ENCODE measurements at places on chromosomes 6 and 20.

GRCh38 chr6:144216668-144217218 lies 66.4 kb downstream of the STX11 start:
- DNase-seq, result no peak

DNA sequence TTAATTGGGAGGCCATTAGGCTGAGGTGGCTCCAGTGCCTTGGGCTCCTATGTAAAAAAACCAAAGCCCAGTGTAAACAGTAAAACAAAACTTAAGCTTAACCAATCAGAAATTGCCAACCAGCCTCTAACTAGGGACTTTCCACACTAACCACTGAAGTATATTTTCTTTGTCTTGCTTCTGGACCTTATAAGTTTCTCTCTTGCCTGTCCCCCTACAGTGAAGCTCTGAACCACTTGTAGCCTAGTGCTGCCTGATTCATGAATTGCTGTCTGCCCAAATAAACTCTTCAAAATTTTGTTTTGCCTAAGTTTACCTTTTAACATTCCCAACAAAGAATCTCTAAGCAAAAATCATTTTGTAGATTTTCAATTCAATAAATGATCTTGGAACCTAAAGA lies 28.2 kb downstream of the POPDC3 start:
- no peak for DNase-seq

- no peak for DNase-seq
These were observed 11.7 kb downstream of the TMEM244 start for GRCh38 chr6:129849456-129849855.

DNA sequence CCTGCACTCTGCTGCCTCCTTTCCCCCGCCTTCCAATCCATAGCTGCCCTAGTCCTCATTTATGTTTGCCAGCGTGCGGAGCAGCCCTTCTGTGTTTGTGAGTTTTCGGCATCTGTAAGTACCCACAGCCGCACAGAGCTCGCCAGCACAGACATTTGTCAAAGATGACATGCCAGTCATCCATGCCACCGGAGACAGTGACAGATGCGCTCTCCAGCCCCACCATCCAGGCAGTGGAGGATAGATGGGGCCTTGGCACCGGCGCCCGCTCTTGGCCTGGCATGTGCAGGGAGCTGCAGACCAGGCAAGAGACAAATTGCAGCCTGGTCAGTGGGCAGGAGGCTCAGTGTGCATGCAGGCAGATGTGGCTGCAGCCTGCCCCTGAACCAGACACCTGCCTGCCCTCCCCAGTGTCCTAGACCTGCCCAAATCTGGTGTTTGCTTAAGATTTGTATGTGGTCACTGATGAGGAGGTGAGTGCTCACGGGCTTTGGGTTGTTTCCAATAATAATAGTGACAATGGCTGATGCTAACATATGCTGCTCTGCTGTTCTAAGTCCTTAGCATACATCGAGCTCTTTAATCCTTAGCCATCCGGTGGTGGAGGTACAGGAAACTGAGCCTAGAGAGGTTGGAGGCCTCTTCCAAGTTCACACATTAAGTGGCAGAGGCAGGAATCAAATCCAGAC lies 78.1 kb downstream of the UNC5CL start:
- peak; percentile 3 for DNase-seq

- no peak for DNase-seq
These were observed 18.9 kb upstream of the SRSF6 start for GRCh38 chr20:43438578-43439316.

- no peak for DNase-seq
These were observed 65.8 kb downstream of the ADTRP start for GRCh38 chr6:11712760-11713159.

GRCh38 chr6:159163901-159164370 lies 5.3 kb upstream of the FNDC1 start:
- DNase-seq, result no peak

- DNase-seq, result no peak
These were observed 197.6 kb downstream of the PRL start for GRCh38 chr6:22099231-22099630.

DNA sequence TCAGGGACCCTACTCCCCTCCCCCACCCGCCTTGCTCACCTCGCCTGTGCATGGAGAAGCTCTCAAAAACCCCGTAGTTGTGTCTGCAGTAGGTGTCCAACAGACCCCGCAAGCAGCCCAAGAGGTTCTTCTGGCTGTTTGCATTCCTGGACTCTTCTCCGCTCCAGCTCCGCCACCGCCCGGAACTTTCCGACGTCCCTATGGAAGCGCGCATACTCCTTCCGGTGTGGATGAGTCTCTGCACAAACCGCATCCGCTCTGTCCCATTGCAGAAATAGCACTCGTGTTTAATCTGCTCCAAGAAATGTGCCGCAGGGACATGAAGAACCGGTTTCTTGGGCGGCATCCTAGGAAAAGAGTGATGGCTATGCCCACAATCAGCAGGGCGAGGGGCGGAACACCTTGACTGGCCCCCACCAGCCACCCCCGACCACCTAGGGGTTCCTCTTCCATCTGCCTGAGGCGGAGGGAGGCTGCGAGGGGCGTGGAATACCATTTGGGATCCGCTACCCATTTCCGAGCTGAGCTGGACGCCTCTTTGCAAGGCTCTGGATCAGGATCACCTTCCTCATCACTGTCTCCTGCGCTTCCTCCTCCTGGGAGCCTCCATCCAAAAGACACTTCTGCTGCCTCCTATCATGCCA lies 20.2 kb downstream of the HLA-DRA start:
- DNase-seq, result no peak

GRCh38 chr6:3618642-3619041 lies 132.9 kb downstream of the PXDC1 start:
- DNase-seq, result no peak

- no peak for DNase-seq
These were observed 312.7 kb downstream of the LAMA2 start for GRCh38 chr6:129195643-129196042.

GRCh38 chr6:47059216-47059885 lies 17.2 kb upstream of the ADGRF1 start:
- DNase-seq, result no peak

GRCh38 chr6:26029857-26030653 lies 57.2 kb upstream of the HFE start:
- no peak for DNase-seq

GRCh38 chr6:155276638-155277037 lies 12.8 kb downstream of the CLDN20 start:
- no peak for DNase-seq

DNA sequence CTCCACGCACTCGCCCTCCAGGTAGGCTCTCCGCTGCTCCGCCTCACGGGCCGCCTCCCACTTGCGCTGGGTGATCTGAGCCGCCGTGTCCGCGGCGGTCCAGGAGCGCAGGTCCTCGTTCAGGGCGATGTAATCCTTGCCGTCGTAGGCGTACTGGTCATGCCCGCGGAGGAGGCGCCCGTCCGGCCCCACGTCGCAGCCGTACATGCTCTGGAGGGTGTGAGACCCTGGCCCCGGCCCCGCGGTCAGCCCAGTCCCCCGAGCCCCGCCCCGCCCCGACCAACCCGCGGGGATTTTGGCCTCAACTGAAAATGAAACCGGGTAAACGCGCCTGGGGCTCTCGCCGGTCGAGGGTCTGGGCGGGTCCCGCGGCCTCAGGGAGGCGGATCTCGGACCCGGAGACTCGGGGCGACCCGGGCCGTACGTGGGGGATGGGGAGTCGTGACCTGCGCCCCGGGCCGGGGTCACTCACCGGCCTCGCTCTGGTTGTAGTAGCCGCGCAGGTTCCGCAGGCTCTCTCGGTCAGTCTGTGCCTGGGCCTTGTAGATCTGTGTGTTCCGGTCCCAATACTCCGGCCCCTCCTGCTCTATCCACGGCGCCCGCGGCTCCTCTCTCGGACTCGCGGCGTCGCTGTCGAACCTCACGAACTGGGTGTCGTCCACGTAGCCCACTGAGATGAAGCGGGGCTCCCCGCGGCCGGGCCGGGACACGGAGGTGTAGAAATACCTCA lies 598 bp downstream of the HLA-B start:
- no peak for DNase-seq

- no peak for DNase-seq
These were observed 166.1 kb downstream of the THBS2 start for GRCh38 chr6:169087443-169088041.

- no peak for DNase-seq
These were observed 86.3 kb downstream of the C6orf118 start for GRCh38 chr6:165223101-165223500.

GRCh38 chr6:52216932-52217575 lies 27.2 kb downstream of the IL17F start:
- DNase-seq, result no peak

DNA sequence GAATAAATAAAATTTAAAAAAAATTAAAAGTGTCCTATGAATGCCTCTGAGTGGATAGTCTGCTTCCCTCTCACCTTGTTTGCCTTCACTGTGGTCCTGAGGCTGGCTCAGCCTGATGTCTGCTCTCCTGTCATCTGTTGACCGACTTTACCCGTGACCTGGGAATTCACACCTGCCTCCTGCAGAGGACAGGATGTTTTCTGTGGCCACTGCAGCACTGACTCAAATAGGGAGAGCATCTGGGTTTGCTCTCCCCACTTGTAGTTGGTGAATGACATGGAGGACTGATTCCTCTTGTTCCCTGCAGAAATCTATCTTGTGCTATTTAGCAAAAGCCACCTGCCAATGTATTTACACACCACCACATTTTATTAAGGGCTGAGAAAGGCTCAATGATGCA lies 52.4 kb upstream of the ERVFRD-1 start:
- DNase-seq, result no peak

DNA sequence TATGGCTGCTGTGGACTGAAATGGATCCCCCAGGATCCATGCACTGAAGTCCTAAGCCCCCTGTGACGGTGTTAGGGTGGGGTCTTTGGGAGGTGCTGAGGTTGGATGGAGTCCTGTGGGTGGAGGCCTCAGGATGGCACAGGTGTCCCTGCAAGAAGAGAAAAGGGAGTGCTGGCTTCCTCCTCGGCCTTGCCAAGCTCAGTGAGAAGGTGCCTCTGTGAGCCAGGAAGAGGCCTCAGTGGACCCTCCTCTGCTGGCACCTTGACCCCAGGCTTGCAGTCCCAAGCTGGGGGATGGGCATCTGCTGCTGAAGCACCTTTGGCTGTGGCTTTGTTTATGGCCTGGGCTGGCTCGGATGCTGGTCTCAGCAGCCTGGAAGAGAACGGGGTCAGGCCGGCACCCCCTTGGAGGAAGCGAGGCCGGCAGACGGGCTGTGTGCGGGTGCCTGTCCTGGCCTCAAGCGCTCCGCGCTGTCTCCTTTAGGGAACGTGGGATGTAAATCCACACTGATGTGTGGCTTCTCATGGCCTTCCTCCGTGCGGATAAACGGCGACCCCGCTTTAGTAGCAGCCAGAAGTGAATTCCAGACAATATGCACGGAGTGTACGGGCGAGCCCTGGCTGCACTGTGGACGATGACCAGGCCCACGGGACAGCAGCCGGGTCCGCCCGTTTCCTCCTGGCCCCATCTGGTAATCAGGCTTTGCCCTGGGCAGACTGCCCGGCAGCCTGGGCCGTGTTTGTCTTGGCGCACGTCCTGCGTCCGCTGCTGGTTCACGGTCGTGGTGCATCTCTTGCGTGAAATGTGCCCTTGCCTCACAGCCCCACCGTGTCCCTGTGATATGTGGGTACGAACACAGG lies 182.6 kb downstream of the ERMARD start:
- no peak for DNase-seq

GRCh38 chr20:19483309-19483708 lies 270.9 kb downstream of the SLC24A3 start:
- DNase-seq, result no peak

DNA sequence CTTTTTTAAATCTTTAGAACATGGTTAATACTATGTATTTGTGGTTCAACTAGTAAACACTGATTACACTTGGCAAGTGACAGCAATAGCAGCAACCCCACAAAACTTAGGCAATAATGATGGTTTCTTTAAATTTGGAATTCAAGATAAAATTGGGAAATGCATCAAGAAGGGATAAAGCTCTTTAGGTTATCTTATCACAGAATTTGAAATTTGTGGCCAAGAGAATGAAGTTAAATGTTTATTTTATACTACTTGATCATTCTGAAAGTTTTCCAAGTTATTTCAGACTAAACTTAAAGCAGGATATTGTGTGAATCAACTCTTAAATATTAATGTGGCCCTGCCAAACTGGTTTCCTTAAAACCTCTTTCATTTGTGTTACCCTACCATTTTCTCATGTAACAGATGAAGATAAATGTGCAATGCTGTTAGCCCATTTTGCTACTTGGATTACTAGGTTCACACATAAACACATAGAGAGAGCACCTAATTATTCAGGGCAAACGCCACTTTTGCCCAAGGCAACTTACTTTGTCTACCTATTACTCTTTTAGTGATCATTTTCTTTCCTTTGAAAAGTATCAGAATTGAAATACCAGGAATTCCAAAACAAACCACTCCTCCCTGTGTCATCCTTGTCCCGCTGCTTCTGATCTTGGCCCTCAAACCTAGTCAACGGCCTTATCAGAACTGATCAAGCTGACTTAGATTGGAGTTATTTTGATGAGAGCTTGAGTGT lies 186.7 kb upstream of the TENT5A start:
- no peak for DNase-seq

- no peak for DNase-seq
These were observed 49.7 kb downstream of the KLHL31 start for GRCh38 chr6:53615633-53616449.

DNA sequence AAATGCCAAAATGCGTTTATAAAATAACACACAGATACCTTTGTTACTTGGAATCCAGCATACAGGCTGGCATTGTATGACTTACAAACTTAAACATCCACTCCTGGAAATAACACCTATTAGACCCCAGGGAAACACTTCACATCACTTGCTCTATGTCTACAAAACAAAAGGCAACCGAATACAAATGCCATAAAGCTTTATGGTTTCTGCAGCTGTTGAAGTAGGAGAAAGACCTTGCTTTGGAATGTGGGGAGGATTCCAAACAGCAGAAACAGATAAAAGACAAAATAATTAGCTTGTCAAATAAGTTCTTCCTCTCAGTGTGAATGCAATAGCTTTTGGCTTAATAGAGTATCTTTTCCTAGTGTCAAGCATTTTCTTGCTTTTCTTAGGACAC lies 9.8 kb upstream of the AMD1 start:
- no peak for DNase-seq

GRCh38 chr6:154930451-154930851 lies 64.7 kb upstream of the TIAM2 start:
- DNase-seq, result peak; percentile 61

DNA sequence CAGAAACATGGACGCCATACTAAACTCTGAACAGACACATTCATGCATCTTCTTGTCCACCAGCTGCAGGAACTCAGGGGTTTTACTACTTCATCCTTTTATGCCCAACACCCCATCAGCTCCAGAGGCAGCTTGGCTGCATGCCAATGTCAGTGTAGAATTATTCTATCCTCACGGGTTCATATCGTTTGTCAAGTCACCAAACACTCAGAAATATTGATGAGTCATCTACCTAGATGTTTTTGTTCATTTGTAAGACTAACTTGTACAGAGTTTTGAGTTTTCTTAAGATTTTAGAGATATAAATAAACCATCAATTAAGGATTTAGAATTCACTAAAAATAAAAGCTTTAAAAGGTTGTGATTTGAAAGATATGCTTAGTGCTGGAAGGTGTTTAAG lies 590.7 kb upstream of the FLRT3 start:
- DNase-seq, result no peak

GRCh38 chr20:52785679-52786078 lies 186.5 kb upstream of the TSHZ2 start:
- no peak for DNase-seq
